SHP77 treated with DMSO at 0.1 percent for 48 hours (cell line): ENCODE measurements at places on chromosomes 13 and 19.

GRCh38 chr19:48867123-48867745 lies 1.2 kb downstream of the PLEKHA4 start:
- no peak for DNase-seq

GRCh38 chr19:11556634-11557420 lies 2.2 kb downstream of the ELOF1 start:
- no peak for DNase-seq

- peak; percentile 2 for DNase-seq
Measured at GRCh38 chr19:52343548-52343947, 7.5 kb downstream of the ZNF610 start.

- DNase-seq: no peak
Measured at GRCh38 chr13:20191311-20192157, 1.2 kb downstream of the GJB2 start.

DNA sequence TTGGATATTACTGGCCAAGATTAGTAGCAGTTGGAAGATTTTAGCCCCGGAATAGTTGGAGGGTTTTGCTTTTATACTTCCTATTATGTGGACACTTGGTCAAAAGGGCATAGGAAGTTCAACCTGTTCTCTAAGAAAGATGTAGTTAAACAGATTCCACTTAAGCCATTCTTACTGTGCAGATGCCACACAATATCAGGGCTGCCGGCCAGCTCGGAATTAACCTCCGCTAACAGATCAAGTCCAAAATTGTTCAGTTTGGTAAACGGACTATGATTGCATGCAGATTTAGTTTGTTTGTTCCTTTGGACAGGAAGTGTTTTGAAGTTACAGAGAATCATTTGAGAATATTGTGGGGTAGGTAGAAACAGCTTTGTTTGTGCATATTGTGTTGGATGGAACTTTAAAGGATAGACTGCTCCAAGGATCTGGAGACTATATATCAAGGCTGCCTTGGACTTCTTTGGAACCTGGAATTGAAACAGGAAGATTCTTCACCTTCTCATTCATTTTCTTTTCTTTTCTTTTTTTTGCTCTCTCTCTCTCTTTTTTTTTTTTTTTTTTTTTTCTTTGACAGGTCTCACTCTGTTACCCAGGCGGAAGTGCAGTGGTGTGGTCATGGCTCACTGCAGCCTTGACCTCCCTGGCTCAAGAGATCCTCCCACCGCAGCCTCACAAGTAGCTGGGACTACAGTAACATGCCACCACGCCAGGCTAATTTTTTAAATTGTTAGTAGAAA lies 5.0 kb upstream of the SPRY2 start:
- DNase-seq: no peak

DNA sequence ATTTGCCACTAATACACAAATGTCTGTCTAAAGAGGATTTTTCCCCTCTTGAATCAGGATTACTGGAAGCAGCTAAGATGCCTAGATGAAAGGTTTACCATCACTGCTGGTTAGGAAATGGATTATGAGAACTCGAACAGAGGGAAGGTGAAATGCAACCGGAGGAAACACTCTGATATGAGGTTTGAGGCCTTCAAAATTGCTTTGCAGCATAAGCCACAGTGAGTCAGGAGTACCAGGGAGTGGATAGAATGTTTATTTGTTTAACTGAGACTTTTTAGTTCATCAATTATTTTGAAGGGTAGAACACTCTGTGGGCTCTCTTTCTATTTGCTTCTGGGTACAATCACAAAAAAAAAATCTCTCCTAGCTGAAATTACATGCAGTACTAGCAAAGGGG lies 18.1 kb downstream of the CDADC1 start:
- DNase-seq: no peak

DNA sequence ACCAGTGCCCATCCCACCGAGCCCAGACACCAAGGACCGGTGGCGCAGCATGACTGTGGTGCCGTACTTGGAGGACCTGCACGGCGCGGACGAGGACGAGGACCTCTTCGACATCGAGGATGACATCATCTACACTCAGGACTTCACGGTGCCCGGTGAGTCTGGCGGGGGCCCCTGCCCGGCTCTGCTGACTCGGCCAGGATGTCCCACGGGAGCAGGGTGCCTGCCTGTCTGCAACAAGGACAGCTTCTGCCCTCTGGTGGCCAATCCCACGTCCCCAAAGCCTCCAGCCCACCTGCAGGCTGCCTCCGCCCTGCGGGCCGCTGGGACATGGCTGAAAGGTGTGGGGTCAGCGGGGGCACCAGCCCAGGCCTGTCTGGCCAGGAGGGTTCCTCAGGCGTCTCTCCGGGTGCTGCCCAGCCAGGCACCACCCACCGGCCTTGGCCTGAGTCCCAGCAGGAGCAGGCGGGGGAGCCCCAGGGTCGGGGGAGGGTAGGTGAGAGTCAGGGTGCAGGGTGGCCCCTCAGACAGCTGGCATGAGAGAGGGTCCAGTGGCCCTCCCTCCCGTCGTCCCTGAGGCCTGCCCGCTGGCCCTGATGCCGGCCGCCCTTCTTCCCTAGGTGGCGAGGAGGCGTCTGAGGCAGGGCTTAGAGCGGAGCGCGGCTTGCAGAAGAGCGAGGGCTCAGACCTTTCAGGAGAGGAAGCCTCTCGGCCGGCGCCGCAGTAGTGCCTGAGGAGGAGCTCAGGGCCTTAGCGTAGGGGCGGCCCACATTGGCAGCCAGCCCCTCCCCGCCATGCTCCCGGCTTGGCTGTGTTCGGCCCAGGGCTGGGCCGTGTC lies 14.6 kb downstream of the CBARP start:
- DNase-seq: no peak

DNA sequence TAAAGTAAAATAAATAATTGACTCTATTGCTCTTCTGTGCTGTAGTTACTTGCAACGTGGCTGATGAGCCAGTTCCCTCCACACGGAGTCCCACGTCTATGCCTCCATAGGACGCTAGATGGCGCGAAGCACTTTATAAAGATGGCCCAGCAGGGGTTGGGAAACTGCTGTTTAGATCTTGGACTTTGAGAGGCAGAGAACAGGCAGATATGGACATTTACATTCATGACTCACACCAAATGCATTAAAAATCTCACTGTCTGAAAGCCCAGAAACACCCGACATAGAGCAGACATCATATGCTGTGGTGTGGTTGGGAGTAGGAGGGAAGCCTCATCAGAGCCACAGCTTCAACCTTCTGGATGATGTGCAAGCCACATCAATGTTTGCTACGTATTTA lies 643.1 kb upstream of the ARGLU1 start:
- peak; percentile 100 for DNase-seq

DNA sequence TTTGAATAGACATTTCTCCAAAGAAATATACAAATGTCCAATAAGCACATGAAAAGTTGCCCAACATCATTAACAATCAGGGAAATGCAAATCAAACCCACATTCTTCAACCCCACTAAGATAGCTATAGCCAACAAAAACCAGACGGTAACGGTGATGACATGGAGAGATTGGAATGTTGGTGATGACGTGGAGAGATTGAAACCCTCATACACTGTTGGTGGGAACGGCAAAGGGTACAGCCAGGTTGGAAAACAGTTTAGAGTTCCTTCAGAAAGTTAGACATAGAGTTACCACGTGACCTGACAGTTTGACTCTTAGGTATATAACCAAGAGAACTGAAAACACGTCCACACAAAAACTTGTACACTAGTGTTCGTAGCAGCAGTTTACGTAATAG lies 48.1 kb downstream of the TNFRSF19 start:
- no peak for DNase-seq

- no peak for DNase-seq
Measured at GRCh38 chr19:12698138-12698537, 1.7 kb upstream of the FBXW9 start.

DNA sequence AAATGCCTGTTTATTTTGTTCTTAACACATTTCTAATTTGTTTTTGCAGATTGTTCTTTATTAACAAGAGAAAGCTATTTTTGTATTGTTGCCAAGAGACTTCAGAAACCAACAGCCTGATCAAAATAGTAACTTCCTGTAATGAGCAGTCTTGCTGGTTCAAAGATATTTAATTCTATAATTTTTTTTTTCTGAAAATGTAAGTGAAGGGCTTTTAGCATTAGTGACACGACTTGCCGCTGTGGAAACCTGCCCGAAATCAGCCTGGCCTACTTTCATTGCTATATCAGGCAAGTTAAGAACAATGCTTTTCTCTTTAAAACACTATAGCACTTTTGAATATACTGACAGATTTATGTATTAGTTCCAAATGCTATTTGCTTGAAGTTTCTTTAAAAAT lies 374.3 kb downstream of the EFNB2 start:
- DNase-seq: no peak

DNA sequence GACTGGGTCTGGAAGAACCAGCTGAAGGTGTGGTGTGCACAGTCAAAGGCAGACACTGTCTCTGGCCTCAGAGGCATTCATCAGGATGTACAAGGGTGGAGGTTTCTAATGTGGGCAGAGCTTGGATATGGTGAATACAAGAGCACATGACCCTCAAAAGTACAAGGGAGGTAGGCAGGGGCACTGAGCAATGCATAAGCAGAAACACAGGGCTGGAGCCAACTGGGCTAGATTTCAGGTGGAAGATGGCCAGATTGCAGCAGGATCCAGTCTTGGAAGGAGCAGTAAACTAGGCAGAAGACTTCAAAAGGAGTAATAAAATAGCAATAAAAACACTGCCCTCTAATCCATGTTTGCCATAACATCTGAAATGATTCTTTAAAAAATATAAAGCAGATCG lies 417.1 kb downstream of the OLFM4 start:
- no peak for DNase-seq

DNA sequence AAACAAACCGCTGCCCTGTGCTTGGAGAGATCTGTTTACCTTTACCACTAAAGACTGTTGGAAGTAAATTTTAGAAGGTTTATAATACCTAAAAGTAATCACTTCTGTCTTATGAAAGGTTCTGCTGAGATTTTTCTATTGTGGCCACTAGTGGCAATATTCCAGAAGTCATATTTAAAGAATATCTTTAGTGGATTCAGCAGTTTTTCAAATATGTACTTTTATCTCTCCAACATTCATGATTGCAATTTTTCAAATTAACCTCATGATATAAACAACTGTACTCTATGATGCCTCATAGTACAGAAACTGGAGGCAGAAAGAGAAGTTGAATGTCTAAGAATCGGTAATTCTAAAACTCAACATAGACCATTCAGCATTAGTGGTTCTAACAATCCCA lies 53.2 kb upstream of the USPL1 start:
- DNase-seq: no peak

DNA sequence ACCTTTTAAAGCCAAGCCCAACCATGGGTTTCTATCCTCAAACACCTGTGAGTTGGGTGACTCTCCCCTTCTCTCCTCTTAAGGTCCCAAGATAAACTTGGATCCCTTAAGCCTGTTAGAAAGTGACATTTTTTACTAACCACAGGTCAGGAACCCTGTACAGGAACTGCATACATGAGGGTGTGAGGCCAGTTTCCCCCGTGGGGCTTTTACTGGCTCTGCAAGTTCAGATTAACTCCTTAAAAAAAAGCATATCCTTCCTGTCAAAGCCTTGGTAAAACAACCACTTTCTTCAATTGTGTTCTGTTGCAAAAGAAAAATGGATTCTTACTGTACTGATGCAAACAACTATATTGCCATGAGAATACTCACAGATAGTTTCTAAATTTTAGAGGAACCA lies 2638.7 kb upstream of the PCDH20 start:
- DNase-seq: no peak

GRCh38 chr13:111201304-111201940 lies 86.3 kb downstream of the ARHGEF7 start:
- DNase-seq: no peak

GRCh38 chr19:32178401-32178800 lies 167.0 kb upstream of the ZNF507 start:
- no peak for DNase-seq

DNA sequence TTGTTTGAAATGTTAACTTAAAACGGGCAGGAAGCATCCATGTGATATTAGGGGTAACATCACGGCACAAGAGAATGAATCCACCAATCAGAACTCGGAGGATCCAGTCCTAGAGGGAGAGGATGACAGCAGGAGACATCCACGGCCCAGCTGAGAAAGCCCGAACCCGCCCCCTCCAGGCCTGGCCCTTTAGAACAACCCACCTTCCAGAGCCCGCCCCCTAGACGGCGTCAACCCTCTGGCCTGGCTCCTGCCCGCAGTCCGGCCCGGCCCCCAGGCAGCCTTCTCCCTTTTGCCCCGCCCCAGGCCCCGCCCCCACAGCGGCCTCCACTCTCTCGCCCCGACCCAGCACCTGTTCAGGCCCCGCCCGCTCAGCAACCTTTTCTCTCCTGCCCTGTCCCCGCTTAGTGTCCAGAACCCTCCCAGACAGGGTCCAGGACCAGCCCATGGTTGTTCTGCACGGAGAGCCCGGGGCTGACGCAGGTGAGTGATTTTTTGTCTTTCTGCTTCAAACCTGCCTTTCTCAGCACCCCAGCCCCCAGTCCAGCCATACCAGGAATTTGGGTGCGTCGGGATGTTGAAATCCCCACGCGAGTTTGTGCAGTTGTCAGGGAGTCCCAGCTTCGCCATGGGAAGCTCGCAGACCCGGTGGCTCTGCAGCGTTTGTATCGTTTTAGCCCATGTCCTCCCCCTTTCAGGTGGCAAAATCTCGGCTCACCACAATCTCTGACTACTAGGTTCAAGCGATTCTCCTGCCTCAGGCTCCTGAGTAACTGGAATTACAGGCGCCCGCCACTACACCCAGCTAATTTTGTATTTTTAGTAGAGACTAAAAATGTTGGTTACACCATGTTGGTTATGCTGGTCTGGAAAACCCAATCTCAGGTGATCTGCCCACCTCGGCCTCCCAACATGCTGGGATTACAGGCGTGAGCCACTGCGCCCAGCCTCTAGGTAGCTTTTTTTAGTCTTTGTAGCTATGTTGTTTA lies 16.1 kb downstream of the ZNF816 start:
- peak; percentile 44 for DNase-seq

GRCh38 chr19:19039901-19040300 lies 6.5 kb downstream of the ARMC6 start:
- no peak for DNase-seq

- no peak for DNase-seq
Measured at GRCh38 chr19:8484331-8484894, 18.0 kb downstream of the PRAM1 start.

GRCh38 chr13:67977066-67977465 lies 746.9 kb upstream of the PCDH9 start:
- DNase-seq: no peak

- no peak for DNase-seq
Measured at GRCh38 chr13:71068041-71068440, 799.0 kb downstream of the DACH1 start.

- no peak for DNase-seq
Measured at GRCh38 chr13:20610006-20610405, 43.0 kb downstream of the IFT88 start.

- DNase-seq: no peak
Measured at GRCh38 chr19:574658-575526, 2.5 kb downstream of the BSG start.

GRCh38 chr13:97437729-97438128 lies 3.8 kb downstream of the RAP2A start:
- no peak for DNase-seq

GRCh38 chr19:19464339-19465098 lies 50.8 kb downstream of the TSSK6 start:
- DNase-seq: no peak

- DNase-seq: no peak
Measured at GRCh38 chr13:99796175-99796819, 175.3 kb downstream of the ZIC5 start.
